Stimulated activated CD8-positive, alpha-beta memory T cell treated with anti-CD3 and anti-CD28 coated beads, Interleukin-7, amount 100 ng/mL, for 4 hours (primary cell): ENCODE measurements at places on chromosomes 1 and 21.
A peak's percentile ranks its signal among the peaks of the same experiment; 100 is the strongest.

DNA sequence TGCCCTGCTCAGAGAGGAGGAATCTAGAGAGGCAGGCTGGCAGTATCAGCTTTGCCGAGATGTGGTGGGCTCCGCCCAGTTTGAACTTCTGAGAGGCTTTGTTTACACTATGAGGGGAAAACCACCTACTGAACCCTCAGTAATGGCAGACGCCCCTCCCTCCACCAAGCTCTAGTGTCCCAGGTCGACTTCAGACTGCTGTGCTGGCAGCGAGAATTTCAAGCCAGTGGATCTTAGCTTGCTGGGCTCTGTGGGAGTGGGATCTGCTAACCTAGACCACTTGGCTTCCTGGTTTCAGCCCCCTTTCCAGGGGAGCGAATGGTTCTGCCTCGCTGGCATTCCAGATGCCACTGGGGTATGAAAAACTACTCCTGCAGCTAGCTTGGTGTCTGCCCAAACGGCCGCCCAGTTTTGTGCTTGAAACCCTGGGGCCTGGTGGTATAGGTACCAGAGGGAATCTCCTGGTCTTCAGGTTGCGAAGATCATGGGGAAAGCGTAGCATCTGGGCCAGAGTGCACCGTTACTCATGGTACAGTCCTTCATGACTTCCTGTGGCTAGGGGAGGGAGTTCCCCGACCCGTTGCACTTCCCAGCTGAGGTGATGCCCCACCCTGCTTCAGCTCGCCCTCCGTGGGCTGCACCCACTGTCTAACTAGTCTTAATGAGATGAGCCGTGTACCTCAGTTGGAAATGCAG lies 43.6 kb downstream of the C21orf91 start:
- DNase-seq = peak; percentile 69

DNA sequence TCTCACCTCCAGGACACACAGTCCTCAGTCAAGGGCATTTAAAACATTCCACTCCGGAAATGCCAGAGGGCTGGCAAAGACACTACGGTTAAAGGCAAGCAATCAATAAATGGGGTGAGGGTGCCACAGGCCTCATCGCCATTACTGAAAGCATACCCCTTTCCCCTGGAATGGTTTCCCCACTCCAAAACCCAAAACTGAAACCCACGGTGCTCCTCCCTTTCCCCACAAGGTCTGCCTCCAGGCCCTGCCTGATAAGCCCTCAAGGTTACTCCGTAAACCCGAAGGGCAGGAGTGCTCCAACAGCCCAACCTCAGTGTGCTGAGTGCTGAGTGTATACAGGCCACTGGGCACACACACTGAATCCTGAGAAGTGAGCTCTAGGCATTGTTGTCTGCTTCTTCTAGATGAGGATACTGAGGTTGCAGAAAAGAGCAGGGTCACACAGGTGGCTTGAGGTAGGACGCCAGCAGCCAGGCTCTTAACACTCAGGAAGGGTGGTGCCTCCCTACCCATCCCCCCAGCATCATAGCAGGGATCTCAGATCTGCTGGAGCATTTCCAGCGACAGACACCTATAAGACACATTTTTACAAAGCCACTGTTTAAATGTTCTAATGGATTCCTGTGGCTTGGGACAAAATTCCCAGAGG lies 29.0 kb downstream of the SSBP3 start:
- no peak for DNase-seq

DNA sequence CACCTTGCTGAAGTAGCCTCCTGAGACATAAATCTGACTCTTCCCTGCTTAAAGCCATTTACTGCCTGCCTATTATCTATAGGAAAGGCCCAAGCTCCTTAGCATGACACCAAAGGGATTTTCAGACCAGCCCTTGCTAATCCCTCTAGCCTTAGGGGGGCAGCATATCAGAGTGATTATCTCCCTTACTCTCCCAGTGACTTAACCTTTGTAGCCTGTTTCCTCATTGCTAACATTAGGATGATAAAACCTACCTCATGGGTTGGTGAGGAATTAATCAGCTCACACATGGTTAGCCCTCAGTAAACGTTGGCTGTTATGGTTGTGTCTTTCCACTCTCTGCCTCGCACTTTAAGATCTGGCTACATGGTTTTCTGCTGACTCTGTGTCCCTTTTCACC lies 70.1 kb downstream of the ROR1 start:
- no peak for DNase-seq

DNA sequence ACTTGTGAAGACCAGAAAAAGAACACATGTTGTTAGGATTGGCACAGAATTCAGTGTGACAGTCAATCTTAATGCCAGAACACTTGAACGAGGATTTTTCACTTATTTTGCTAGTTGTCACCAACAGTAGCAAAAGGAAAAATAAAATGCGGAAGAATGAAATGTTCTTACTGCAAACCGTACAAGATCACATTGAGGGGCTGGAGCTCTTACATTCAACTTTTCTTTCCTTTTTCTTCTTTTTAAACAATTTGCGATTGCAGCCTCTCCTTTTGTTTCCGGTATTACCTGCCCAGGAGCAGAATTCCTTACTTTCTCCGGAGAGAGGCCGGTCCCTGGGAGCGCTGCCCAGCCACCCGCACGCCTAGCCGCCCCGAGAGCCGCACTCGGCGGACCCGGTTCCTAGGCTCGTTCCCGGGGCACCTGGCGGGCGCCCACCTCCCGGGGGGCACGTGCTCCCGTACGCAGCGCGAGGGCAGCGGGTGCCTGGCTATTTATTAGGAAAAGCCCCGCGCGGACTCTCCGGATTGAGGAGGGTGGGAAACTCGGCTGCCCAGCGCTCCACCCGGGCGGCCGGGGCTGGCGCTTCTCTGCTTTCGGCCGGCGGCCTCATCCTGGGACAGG lies 1.2 kb upstream of the CAMTA1 start:
- DNase-seq = no peak

GRCh38 chr1:26020330-26020768 lies 1.2 kb upstream of the EXTL1 start:
- no peak for DNase-seq

DNA sequence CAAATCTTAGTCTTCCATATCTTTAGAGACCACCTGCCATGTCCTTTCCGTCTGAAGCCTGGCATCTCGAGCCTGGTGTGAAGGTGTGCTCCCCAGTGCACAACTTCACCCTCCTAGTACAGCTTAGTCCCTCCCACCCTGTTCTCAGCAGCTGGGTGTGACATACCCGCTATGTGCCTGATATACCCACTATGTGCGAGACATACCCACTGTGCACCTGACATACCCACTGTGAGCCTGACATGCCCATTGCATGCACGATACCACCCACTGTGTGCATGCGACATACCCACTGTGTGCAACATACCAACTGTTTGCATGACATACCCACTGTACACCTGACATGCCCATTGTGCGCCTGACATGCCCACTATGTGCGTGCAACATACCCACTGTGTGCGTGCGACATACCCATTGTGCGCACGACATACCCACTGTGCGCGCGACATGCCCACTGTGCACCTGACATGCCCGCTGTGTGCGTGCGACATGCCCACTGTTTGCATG lies 3.0 kb upstream of the RRP1 start:
- no peak for DNase-seq

DNA sequence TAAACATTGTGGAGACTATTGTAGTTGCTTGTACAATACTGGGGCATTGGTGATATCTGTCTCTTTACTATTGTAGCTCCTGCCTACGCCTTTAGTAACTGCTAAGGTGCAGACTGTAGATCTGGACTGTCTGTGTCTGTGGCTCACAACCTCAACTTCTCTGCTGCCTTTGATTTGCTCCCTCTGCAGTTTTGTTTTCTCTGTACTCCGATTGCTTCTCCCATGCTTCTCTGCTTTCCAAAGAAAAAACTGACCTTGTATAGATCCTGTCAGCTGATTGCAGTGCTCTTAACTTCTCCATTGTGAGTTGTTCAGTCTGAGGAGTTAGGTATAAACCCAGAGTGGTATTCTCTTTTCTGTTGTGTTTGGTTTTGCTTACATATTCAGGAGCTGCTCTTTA lies 15.3 kb downstream of the MAGI3 start:
- no peak for DNase-seq

- DNase-seq = no peak
Measured at GRCh38 chr1:99784143-99784542, 17.7 kb upstream of the FRRS1 start.

- DNase-seq = no peak
Measured at GRCh38 chr1:159916242-159917051, 8.9 kb downstream of the TAGLN2 start.

DNA sequence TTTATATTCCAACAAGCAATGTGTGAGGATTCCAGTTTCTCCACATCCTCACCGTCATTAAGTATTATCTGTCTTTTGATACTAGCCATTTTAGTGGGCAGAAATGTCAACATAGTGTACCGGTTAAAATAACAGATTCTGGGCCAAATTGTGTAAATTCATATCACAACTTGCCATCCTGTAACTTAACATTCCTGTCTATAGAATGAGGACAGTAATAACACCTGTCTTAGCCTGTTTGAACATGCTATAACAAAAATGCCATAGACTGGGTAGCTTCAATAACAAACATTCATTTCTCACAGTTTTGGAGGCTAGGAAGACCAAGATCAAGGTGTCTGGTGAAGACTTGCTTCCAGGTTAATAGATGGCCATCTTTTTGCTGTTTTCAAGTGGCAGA lies 491.1 kb downstream of the PTBP2 start:
- DNase-seq = no peak

GRCh38 chr1:219177363-219177762 lies 3.7 kb downstream of the LYPLAL1 start:
- DNase-seq = no peak

GRCh38 chr21:26973226-26973625 lies 6.3 kb upstream of the ADAMTS5 start:
- no peak for DNase-seq
